Epithelial cell of esophagus (primary cell): ENCODE measurements at places on chromosomes 12 and 14.

- peak; percentile 24 for DNase-seq
Observed at GRCh38 chr12:79121486-79121885, 256.9 kb downstream of the SYT1 start.

DNA sequence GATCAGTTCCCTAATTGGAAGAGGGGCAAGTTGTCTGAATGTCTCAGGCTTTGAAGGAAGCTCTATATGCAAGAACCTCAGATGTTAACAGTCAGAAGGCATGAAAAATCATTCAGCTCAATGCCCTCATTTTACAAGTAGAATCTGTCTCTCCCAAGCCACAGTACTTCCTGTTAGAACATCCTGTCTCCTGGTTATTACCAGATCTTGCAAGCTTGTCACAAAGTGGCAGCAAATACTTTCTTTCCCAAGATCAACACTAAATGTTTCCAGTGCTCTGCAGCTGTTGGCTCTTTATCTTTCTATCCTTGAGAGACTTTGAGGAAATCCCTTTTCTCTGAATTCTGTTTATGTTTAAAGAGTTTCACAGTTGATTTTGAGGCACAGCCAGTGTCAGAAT lies 235.5 kb downstream of the AKAP6 start:
- DNase-seq: no peak

DNA sequence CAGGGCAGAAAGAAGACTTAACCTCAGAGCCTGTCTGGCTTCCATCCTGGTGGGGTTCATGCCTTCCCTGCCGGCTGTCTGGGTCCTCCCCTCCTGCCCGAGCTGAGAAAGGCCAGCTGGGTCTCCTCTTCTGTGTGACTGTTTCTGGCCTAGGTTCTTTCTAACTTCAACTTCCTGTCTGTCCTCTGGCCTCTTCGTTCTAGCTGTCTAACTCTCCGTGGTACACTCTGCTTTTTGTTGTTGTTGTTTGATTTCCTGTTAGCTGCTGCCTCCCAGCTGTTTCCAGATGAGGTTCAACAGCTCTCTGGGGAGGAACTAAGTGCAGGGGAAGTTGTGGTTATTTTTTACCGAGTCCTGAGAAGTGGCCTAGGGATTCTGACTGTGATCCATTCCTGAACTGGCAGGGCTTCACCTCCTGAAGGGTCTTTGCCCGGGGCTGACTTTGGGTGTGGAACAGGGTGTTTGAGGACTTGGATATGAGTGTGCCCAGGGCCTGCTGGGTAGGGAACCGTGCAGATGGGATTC lies 3.2 kb downstream of the MLXIP start:
- no peak for DNase-seq

DNA sequence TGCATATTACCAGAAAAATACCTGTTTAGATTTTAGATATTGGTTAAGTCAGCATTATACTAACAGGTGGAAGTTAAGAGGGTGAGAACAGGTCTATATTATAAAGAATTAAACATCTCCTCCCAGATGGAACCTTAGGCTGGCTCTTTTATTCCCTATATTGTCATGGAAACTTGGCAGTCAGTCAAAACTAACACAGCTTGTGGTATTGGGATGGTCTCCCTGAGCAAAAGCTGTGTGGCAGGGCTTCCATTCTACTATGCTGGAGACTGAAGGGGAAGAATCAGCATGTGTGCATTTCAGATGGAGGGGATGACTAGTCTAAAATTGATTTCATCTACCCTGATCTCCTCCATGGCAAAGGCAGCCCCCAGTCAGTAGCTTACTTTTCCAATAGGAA lies 66.7 kb downstream of the SMOC1 start:
- DNase-seq: no peak

- no peak for DNase-seq
Observed at GRCh38 chr14:59097681-59098080, 90.8 kb upstream of the DAAM1 start.

DNA sequence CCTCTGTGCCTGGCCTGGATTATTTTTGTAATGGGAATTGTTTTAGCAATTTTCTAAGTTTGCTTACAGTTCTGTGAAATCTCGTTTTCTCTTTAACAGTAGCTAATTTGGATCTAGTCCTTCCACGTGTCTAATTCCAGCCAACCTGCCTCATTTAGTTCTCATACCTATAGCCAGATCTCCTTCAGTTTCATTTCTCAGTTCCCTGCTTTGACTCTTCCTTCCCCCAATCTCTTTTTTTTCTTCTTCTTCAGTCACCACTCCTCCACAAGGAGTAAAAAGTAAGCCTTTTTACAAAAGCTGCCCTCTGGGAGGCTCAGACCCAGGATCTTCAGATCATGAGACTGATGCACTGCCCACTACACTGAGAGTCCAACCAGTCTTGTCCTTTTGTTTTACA lies 1.4 kb downstream of the THTPA start:
- DNase-seq: no peak

- no peak for DNase-seq
Observed at GRCh38 chr12:102009796-102010195, 52.0 kb downstream of the WASHC3 start.

DNA sequence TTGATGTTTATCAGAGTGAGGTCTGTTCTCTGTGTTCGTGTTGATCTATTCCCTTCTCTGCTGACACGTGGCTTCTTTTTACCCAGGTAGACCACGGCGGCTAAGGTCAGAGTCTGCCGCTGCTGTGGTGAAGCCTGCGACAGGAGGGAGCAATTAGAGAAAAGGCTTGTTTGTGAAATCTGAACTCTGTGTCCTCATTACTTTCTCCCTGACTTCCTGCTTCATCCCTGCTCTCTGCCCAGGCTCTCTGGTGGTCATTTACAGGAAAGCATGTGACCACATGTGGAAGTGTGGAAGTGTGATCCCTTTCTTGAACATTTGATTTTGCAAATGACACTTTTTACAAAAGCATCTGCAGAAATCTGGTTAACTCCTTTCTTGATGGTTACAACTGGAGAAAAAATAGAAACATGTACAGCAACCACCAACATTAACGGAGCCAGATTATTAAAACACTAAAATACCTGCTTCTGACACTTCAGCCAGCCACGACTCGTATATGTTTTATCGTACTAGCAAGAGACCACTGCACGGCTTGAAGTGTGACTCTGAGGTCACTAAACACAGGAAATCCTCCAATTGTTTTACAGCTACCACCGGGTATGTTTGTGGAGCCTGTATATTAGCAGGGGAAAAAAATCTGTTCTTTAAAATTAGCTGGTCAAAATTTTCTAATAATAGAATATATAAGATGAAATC lies 388.6 kb upstream of the TMPO start:
- no peak for DNase-seq

DNA sequence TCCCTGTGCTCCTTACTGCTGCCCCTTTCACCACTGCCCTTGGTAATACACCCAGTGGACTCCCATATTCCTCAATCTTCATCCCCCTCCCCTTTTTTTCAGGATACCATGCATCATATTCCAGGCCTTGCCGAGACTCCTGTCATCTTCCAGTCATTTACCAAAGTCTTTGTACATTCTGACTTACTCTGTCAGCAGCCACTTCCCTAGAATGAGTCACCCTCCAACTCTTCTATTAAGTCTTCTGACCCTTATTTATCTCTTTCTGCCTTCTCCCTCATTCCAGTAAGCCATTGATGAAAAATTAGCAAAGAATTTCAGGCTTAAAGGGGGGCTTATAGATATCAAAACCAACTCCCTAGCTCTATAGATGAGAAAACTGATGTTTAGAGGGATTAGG lies 128.0 kb downstream of the STXBP6 start:
- peak; percentile 14 for DNase-seq

DNA sequence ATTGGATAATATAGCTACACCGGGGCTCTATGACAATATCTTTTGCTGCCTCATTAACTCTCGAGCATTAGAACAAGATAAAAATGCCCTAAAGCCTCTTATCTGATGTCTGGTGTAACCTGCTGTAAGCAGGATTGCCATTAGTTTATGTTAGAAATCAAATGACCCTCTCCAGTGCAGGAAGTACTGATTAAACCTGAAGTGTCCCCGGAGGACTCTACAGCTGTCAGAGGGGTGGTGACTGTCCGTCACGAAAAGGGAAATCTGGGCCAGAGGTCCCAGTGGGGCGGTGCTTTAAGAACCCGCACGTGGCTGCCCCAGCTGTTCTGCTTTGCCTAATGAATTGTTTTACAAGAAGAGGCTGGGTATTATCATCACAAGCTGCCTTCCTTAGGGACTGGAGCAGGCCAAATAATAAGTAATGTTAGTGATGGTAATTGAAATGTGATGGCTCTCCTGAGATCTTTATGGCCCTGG lies 55.7 kb downstream of the LIN52 start:
- no peak for DNase-seq

- DNase-seq: no peak
Observed at GRCh38 chr12:114990381-114990780, 306.4 kb upstream of the TBX3 start.

- DNase-seq: no peak
Observed at GRCh38 chr12:4268329-4269181, 5.0 kb upstream of the CCND2 start.

GRCh38 chr14:76236172-76237130 lies 84.7 kb downstream of the GPATCH2L start:
- no peak for DNase-seq
